Stimulated activated CD8-positive, alpha-beta memory T cell treated with anti-CD3 and anti-CD28 coated beads, Interleukin-2, amount 100 ng/mL, for 1 hour (primary cell): ENCODE measurements at places on chromosomes 3 and 15.

DNA sequence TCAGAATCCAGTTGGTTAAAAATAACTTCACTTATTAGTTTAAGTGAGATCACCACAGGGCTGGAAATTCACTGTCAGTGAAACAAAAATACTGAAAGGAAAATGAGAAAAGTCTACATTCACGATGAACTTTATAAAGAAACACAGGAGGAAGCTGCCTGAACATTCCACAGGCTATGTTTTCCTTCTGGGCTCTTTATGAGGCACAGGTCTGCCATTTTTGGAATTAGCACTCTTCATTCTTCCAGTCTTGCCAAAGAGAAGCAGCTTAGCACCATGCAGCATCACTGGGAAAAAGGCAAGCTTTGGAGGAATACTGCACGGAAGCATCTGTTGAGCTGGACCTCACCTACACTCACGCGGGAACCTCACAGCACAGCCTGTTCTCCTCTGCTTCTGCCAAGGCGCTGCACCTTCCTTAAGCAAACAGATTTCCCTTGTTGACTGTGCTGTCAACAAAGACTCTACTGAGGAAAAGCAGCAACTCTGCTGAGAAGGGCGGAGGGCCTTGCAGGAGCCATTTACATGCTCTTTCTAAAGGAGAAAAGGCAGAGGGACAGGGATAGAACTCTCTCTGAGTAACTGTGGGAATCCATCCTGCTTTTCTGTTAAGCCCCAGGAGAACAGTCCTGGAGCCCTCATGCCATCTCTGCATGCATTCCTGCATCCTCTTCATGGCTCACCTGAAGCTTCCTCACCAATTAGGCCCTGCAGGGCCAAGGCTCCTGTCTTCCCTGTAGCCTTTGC, 15.7 kb downstream of the SUSD5 start:
- no peak for DNase-seq

GRCh38 chr3:195151402-195151801, 119.6 kb downstream of the XXYLT1 start:
- DNase-seq = no peak

DNA sequence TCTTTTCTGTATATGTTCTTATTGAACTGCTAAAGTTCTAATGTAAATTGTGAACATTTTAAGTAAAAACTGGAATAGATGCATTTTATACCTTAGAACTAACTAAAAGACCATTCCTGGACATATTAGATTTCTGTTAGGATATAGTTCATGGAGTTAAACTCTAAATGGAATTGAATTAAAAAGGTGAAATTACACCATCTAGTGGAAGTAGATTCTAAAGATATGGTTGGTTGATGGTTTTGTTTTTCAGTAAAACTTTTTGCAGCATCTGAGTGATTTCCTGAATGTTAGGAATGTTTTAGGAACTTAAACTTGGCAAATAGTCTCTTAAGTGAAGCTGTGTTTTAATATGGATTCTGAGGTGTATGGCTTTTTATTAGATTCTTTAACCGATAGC, 96.8 kb downstream of the SLMAP start:
- DNase-seq = no peak

GRCh38 chr3:193589616-193590015, 3.4 kb upstream of the OPA1 start:
- DNase-seq = no peak

- DNase-seq = no peak
Observed at GRCh38 chr15:68183616-68184315, 21.4 kb downstream of the CALML4 start.

DNA sequence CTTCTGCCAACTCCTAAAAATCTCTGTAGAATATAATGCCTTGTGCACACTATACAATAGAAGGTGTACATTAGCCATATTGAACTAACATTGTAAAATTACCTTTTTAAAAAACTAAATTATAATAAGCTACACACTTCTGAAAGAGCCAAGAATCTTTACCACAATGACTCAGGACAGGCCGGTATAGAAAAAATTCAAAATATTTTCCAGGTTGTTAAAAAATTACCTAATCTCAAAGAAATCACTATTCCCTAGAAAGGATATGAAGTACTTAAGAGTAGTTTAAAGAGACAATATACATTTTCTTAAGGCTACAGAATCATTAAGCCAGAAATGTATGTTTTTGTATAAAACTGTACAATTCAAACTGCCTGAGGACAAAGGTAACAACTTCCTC, 48.5 kb downstream of the TJP1 start:
- DNase-seq = no peak

GRCh38 chr15:52362497-52362896, 66.9 kb upstream of the MYO5C start:
- DNase-seq = no peak

DNA sequence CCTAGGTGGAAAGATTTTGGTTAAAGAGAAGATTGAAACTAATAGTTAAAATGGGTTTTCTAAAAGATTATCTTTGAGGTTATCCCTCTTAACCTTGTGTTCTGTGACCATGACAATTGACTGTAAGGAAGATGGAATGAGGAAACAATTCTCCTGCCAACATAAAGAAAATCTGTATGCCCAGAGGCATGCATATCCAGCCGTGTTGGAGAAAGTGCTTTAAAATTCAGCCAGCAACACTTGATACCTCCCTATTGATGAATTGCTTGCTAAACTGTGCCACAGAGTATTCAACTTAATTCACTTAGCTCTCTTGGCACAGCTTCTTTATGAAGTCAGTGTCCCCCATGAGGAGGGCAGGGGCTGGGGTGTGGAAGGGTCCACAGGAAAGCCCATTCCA, 203.5 kb downstream of the UBE2E2 start:
- no peak for DNase-seq

GRCh38 chr3:177561769-177562392, 364.6 kb upstream of the TBL1XR1 start:
- DNase-seq = no peak

DNA sequence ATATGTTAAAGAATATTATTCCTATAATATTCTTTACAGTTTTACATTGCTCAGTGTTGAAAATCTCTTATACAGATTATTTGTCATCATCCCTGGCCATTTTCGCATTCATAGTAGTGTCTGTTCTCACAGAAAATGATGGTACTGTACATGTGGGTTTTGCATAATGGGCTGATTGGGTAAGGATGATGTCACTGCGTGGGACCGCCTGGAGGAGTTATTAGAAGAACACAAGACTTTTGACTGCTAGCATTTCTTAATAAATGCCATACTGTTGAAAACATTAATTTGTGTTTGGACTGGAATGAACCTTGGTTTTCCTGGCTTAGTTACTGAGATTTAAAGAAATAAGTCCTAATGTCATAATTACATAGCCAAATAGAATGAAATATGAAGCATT, 20.3 kb downstream of the LRCH3 start:
- no peak for DNase-seq

- no peak for DNase-seq
Observed at GRCh38 chr3:102036017-102036416, 186.7 kb downstream of the NFKBIZ start.

GRCh38 chr3:122774564-122774963, 19.1 kb downstream of the HSPBAP1 start:
- DNase-seq = no peak

GRCh38 chr3:72888546-72889309, 882 bp downstream of the GXYLT2 start:
- no peak for DNase-seq

DNA sequence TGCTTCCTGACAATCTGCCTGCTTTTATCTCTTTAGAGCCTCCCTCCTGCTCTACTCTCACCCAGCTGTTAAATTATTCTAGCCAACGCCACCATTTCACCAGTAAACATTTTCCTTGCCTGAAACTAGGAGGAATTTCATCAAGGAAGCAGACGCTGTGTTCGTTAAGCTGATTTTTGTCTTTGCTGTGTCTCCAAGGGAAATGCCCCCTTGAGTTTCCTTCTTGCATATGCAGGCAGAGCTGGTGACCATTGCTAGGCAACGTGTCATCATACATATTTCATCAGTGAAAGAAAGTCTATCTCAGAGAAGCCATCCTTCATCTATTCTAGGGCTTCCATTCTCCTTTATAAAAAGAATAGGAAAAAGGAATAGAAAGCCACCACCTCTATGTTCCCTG, 87.0 kb upstream of the ST8SIA2 start:
- no peak for DNase-seq

GRCh38 chr15:95687686-95688085, 642.8 kb upstream of the NR2F2 start:
- DNase-seq = no peak

DNA sequence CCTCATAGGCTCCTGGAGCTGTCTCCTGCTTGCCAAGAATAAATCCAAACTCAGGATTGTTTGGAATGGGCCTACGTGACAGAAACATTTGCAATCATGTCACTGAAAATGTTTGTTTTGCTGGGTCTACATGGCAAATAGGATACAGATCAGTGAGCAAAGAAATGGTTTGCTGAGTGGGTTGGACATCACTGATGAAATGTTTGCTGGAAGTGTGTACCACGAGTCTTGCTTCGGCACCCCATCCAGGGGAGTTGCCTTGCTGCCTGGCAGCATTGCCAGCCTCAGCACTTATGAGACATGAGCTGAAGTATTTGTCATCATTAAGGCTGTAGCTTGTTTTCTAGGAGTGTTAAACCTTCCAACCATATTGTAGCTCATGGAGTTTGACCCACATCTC, 213.3 kb upstream of the CFAP20DC start:
- DNase-seq = no peak

DNA sequence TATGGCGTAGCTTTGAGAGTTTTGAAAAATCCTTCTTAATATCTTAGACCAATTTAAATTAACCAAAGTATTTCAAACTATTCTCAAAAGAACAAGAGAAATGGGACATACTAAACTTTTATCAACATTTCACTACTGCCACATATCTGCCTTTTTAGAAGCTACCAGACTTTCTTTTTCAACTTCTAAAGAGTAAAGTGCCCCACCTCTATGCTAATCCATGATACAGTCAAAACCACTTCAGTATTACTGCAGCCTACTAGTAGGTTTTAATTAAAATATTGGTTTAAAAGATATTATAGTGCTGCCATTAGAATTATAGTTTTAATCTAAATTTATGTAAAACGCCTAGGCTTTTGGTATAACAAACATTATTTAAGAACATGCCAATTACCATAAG, 15.1 kb downstream of the HERC1 start:
- DNase-seq = no peak

DNA sequence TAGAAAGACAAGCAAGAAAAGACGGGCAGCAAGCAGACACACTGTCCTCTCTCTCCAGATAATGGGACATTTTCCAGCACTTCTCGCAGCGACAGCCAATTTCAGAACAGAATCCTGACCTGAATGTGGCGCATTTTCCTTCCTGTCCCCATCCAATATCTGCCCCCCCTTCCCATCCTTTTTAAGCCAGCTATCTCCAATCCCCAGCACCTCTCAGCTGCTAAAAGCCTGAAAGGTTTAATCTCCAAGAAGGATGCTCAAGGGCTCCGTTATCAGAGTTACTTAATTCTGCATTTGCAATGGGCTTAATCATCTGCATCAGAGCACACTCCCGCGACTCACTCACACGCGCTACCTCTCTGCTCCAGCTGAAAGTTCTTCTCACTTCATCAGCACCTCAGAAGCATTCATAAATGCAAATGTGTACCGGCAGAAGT, 50.5 kb downstream of the SRGAP3 start:
- DNase-seq = no peak

- DNase-seq = no peak
Observed at GRCh38 chr15:62119227-62119864, 45.7 kb downstream of the C2CD4B start.

DNA sequence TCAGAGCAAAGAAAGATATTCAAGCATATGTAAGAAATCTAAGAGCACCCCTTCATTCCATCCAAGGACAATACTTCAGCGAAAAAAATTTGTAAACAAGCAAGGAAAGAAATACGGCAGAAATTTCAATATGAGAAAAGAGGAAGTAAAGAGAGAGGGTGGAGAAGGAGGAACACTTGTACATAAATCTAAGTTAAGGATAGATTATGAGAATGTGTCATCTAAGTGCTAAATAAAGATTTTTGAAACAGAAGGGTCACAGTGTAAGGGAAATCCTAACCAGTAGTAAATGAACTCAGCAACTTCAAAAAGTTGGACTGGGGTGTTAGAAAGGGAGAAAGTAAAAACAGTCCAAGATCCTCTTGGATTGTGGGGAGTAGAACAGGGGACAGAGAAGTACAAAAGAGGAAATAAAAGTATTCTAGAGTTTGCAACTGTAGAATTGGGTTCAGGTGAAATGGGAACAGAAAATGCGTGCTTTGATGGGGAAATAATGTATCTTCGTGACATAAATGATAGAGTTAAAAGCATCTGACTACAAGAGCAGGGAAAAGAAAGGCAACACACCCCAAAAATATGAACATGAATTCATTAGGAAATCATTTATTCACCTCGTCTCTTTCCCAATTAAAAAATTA, 68.5 kb upstream of the ATP13A5 start:
- no peak for DNase-seq

- no peak for DNase-seq
Observed at GRCh38 chr3:114584734-114585371, 291.0 kb downstream of the TIGIT start.

DNA sequence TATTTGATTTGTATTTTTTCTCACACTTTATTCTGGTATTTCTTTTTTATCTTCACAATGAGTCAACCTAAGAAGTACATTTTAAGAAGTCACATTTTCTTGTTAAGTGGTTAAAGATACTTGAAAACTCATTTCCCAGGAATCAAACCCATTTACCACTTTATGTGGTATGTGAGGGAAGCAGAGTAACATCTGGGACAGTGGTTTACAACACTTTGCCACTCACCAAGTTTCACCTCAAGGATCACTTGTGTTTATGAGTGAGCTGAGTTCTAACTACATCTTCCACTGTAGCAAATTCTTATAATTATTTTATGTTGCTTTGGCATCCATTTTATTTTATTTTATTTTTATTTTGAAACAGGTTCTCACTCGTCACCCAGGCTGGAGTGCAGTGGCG, 53.8 kb downstream of the IGSF11 start:
- DNase-seq = no peak

DNA sequence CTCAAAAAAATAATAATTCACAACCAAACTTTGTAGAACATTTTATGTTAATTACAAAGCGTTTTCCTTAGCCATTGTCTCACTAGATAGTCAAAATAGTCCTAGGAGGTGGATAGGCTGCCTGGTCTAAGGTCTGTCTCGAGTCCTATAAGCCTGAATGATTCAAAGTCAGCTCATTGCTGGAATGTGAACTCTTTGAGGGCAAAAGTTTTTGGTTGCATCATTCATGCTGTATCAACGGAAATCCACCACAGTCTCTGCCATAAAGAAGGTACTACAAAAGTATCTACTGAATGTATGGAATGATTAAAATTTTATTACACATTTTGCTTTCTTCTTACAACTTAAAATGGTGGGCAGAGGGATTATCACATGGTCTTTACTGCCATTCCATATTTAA, 387.3 kb upstream of the RARB start:
- no peak for DNase-seq

GRCh38 chr3:37072892-37073291, 79.6 kb downstream of the MLH1 start:
- DNase-seq = no peak

GRCh38 chr3:136676009-136676408, 76.2 kb downstream of the STAG1 start:
- no peak for DNase-seq
